T1000 (cell line): ENCODE measurements at places on chromosomes 1 and 21.

DNA sequence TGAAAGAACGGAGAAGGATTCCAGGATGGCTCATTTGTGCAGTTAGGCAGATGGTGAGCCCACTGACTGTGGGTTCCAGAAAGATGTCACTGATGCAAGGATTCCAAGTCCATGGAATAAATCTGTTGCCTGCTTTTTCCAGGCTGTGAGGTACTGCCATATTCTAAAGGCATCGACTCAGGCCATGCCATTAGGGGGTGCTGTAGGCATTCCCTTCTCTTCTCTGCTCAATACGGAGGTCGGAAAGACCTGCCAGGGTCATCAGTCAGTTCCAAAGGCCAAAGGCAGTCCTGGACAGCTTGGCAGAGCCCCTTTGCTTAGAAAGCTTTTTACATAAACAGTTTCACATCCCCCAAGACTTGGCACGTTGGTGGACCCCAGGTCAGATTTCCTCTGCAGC is 31.7 kb upstream of the TMEM125 start:
- DNase-seq: no peak

DNA sequence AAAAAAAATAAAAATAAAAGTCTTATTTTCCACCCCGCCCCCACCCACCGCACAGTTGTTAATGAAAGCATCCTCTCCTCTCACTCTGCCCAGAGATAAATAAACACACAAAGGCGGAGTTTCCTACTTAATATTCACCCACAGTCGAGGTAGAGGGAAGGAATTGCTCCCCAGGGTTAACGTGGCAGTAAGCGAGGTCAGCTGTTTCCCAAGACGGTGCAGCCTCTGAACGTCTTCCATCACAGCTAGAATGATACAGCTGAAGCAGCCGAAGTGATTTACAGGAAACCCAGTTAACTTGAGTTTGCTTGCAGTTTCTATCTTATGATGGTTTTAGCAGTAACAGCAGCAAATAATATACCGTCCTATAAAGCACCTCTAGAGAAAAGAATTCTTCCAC is 283.9 kb downstream of the PBX1 start:
- no peak for DNase-seq

- DNase-seq: no peak
Measured at GRCh38 chr1:231721436-231721835, 94.8 kb downstream of the DISC1 start.

DNA sequence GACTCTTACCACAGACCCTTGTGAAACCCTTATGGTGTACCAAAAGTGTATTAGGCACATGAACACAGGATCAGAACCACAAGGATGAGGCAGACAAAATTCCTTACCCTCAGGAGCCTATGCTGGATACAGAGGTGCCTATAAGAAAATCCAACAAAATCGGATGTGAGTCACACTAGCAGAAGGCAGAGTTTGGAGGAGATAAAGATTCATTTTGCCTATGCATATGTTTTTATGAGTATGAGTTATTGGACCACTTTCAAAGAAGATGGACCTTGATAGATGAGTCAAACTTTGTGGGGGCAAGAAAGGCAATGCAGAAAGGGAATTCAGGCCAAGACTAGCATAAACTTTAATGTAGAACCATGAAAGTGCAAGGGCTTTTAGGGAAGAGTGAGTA is 17.0 kb downstream of the CAMK1G start:
- DNase-seq: peak; percentile 20

DNA sequence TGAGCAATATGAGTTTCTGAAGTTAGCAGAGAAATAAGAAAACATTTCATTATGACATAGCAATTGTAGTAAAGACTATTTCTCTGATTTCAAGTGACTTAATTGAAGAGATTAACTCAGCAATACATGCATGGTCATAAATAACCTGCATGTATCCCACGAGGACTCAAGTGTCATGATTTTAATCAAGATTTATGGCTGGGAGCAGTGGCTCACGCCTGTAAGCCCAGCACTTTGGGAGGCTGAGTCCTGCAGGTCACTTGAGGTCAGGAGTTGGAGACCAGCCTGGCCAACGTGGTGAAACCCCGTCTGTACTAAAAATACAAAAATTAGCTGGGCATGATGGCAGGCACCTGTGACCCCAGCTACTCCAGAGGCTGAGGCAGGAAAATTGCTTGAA is 311.9 kb upstream of the PLD5 start:
- no peak for DNase-seq

- DNase-seq: no peak
Measured at GRCh38 chr21:44397431-44398031, 44.1 kb downstream of the TRPM2 start.

DNA sequence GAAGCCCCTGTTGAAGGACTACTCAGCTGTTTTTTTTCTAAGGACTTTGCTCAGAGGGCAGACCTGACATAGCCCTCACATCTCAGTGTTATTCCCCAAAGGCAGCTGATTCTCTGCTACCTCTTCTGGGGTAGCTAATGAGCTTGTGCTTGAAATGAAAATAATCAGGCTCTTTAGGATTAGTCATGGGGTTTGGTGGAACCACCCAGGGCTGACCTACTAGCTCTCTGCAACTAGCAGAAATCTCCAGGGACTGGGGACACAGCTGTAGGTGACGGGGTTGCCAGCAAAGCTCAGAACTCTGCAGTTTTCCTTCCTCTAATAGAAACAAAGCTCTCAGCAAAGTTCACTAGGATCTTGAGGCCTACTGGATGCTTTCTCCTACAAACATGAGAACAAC is 106.4 kb upstream of the BCL9 start:
- DNase-seq: no peak

- peak; percentile 37 for DNase-seq
Measured at GRCh38 chr1:88985032-88985431, 7.4 kb downstream of the KYAT3 start.

GRCh38 chr1:118381197-118381869 is 196.3 kb upstream of the SPAG17 start:
- no peak for DNase-seq

DNA sequence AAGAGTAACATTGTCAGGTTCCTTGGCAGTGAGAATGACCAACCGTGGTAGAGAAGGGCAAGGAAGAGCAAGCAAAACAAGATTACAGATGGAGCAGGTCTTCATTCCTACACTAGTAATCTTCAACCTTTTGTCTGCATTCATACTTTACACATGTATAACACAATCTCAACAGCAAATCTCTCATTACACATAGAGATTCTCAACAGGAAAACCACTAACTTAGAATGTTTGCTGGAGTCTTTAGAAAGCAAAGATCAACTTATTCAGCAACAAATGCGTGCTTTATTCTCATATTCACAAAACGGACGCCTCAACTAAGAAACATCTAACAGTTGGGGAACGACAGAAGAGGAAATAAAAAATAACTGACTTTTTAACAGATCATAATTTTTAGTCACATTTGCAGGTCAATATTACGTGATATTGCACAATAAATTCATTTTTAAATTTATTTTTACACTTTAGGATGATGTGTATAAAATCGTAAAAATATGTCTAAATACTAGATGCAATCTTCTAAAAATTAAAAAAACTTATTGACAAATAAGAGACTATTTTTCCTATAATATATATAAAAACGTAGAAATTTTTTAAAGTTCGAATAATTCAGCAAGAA is 82.9 kb downstream of the ARID4B start:
- DNase-seq: no peak

GRCh38 chr1:185271921-185272320 is 45.1 kb downstream of the IVNS1ABP start:
- DNase-seq: no peak

DNA sequence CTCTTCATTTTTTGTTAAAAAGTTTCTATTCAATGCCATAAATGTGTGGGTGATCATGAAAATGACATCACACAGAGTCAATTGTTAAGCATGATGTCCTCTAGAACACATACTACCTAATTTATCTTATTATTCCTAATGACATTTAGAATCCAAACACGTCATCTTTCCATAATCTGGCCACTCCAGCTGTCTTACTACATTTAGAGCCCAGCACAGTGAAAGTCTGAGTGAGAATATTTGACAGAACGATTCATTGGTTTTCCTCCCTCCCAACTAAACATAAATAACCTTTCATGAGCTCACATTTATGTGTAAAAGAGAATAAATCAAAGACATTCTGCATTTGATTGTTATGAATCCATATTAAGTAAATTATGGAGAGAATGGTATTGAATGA is 160.7 kb downstream of the OLFM3 start:
- DNase-seq: no peak

- no peak for DNase-seq
Measured at GRCh38 chr1:215055281-215055935, 27.1 kb upstream of the KCNK2 start.

DNA sequence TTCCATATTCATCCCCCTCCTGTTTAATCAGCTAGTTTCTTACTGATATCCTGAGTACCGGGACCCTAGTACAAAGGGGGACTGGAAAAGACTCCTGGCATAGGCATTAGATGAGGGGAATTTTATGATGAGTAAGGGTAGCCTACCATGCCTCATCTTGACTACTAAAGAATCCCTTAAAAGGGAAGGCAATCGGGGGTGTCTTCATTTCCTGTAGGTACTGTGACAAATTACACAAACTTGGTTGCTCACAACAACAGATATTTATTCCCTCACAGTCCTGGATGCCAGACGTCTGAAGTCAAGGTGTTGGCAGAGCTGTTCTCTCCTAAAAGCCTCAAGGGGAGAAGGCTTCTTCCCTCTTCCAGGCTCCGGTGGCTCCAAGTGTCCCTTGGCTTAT is 28.9 kb upstream of the RUNX1 start:
- no peak for DNase-seq

- no peak for DNase-seq
Measured at GRCh38 chr1:210397252-210397651, 68.5 kb downstream of the HHAT start.

GRCh38 chr1:156556354-156556753 is 16.0 kb downstream of the IQGAP3 start:
- no peak for DNase-seq

- DNase-seq: no peak
Measured at GRCh38 chr1:185398022-185398421, 81.0 kb upstream of the IVNS1ABP start.

GRCh38 chr1:116794804-116795481 is 40.7 kb downstream of the CD2 start:
- DNase-seq: no peak

- no peak for DNase-seq
Measured at GRCh38 chr1:113141650-113142473, 68.9 kb downstream of the LRIG2 start.

DNA sequence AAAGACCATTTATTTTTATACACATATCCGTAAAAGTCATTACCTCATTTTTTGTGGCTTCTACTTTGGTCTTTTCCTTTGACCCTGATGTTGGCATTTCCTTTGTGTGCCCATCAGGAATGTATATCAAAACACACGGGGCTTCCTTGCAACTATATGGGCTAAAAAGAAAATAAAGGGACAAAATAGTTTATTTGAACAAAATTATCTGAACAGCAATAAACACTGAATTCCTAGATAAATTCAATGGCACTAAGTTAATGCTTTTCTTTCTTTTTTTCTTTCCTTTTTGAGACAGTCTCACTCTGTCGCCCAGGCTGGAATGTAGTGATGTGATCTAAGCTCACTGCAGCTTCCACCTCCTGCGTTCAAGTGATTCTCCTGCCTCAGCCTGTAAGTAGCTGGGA is 45.2 kb downstream of the EPRS1 start:
- DNase-seq: no peak
